ENCODE measurements at places on chromosomes 6 and 20. TPM values are rescaled to one million over a fixed set of nuclear protein-coding genes. Genes with fewer than 3 reads are reported as not detected.
A peak's percentile ranks its signal among the peaks of the same experiment; 100 is the strongest.

DNA sequence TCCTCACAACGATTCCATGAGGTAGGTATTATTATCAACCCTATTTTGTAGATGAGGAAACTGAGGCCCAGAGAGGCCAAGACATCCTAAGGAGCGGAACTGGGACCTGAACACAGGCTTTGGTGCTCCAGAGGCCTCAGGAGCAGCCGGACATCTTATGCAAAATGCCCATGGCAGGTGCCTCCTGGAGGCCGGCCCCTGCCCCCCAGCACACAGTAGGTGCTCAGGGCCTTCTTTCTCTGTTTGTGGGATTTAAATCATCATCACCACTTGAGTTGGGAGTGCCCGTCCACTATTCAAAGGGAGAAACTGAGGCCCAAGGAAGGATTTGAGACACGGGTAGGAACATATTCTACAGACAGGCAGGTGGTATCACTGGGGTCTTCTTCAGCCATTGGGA, 41.2 kb downstream of the CEBPB start:
- DNase-seq: no peak
- H3K4me3 ChIP-seq: no peak overlapping the region
- no peaks in the 10 kb centered on the region for H3K36me3 ChIP-seq
- H3K4me1 ChIP-seq: no peaks in the 10 kb centered on the region
- no peak overlapping the region for H3K27ac ChIP-seq
- no peaks in the 10 kb centered on the region for H3K27me3 ChIP-seq

Gene RIN2
- total RNA-seq: 71.4 TPM

Gene FAXC
- total RNA-seq: 2.4 TPM

GRCh38 chr20:50744143-50744792, 12.9 kb downstream of the PARD6B start:
- H3K4me1 ChIP-seq: peaks cover 23% of the 10 kb centered on the region
- no peak overlapping the region for H3K4me3 ChIP-seq
- peak overlapping the region; percentile 92 for H3K27ac ChIP-seq
- H3K27me3 ChIP-seq: no peaks in the 10 kb centered on the region
